HCT116 (cell line): ENCODE measurements at places on chromosomes 1 and 21.
A peak's percentile ranks its signal among the peaks of the same experiment; 100 is the strongest.

- no peak for DNase-seq
These were observed 8.6 kb downstream of the WNT9A start for GRCh38 chr1:227938911-227939790.

DNA sequence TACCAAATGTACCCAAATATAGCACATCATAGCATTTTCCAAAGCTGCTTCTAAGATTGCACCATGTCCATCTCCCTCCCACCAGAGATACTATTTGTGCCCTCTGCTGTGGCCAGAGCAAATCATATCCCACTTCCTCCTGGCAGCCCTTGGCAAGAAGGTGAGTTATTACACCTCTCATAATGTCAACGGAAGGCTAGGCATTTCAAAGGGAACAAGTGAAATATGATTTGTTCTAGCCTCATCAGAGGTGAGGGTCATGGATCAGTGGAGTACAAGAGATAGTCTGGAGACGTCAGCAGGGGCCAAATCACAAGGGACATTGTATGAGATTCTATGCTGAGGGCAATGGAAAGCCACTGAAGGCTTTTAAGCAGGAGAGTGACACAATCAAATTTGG, 90.2 kb upstream of the BCAR3 start:
- no peak for DNase-seq

DNA sequence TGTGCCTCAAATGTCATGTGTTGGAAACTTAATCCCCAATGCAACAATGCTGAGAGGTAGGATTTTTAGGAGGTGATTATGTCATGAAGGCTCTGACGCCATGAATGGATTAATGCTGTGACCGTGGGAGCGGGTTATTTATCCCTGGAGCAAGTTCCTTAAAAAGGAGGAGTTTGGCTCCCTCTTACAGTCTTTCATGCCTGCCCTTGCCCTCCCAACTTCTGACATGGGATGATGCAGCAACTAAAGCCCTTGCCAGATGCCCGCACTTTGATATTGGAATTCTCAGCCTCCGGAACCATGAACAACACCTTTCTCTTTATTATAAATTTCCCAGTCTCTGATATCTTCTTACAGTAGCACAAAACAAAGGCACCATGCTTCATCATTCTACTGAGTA, 685.3 kb upstream of the CHRM3 start:
- no peak for DNase-seq

GRCh38 chr1:39369565-39369964, 121.9 kb upstream of the BMP8A start:
- DNase-seq: no peak

- DNase-seq: no peak
These were observed 3.3 kb upstream of the ZBTB18 start for GRCh38 chr1:244047621-244048255.

DNA sequence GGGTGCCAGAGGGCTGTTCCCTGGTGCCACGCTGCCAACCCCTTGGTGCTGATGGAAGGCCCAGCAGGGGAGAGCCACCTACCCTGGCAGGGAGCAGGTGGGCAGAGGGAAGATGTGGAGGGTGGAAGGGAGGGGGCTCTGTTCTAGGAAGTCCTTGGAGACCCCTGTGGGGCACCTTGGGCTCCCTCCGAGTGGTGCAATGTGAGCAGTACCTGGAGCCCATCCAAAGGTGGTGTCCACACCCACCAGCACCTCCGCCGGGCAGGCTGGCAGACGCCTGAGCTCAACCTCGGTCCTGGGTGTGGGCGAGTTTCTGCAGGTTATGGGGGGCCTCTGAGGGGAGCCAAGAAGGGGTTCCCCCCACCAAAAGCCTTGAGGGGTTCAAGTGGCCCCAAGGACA, 11.3 kb upstream of the DNMT3L start:
- no peak for DNase-seq

DNA sequence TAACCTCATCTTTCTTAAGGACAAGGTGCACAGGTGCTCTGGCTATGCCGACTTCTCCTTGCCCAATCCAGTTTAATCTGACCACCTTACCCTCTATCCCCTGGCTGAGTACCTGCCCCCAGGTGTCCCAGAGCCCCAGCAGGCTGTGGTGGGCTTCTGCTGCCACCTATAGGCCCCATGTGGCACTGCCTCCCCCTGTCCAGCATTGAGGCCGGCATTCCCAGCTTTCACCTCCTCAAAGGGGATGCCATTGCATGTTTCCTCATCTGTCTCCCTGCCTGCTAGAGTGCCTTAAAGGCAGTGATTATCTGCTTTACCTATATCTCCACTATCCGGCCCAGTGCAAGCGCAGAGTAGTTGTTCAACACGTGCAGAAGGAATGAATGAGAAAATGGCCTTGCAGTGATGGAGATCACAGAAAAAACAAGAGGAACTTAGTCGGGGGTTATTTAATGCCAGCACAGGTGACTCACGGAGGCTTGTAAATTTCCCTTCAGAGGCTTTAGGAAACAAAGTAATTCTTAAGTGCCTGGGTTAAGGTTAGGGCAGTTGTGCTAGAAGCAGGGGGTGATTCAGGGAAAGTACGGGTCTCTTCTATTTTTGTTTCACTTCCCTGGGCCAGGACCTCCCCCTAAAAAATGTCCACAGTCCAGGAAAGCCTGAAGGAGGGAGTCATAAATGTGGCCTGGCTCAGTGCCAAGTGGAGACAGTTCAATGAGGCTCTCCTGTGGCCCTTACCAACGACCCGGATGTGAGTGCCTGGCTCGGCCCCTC, 131.8 kb upstream of the NGF start:
- DNase-seq: peak; percentile 31
